ENCODE measurements at places on chromosomes 3 and 15.

GRCh38 chr3:142945023-142945422 lies 18.5 kb downstream of the PAQR9 start:
- DNase-seq: no peak

DNA sequence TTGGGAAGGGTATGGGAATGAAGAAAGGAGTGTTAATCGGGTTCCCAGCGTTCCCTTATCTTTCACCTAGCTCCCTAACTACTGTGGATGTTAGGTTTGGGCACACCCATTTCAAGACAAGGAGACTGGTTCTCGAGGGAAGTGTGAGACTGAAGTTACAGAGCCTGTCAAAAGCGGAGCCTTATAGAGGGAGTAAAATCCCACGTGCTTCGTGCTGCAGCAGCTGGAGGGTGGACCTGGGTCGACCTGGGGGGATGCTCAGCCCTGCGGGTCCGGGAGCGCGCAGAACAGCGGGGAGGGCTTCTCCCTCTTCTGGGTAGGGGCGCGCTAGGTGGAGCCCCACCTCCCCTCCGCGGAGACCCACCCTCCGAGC lies 314 bp upstream of the TMED3 start:
- no peak for DNase-seq

DNA sequence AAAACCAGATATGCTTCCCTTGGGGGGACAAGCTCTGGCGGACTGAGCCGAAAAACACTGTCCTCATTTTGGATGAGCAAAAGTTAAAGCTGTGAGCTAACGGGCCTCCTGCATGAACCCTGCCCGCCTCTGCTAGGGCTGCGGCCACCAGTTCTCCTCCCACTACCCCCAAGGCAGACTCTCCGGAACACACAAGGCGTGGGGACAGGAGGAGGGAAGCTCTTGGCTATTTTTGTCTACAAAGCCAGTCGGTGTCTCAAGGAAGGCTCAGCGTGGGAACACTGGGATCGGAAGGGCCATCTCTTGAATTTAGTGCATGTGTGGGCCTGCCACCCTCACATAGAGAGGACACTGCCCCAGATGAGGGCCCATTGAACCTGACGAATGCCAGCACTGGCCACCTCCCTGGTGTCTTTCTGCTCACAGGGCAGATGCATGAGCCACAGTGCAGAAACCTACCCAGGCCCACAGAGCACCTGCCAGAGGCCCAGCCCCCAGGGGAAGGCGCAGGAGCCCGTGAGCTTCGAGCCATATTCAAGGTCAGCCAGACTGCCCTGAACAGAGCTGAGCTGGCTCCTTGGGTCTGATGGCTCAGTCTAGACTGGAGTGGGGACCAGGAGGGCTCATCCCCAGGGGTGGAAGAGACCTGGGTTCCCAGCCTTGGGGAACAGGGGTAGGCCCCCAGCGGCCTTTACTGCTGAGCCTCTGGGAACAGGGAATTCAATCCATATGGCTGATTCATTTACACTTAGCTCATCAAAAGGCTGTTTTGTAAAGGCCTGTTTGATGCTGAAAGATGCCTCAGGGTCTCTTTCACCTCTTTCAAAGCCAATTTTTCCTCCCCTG lies 38.3 kb downstream of the HCN4 start:
- no peak for DNase-seq

DNA sequence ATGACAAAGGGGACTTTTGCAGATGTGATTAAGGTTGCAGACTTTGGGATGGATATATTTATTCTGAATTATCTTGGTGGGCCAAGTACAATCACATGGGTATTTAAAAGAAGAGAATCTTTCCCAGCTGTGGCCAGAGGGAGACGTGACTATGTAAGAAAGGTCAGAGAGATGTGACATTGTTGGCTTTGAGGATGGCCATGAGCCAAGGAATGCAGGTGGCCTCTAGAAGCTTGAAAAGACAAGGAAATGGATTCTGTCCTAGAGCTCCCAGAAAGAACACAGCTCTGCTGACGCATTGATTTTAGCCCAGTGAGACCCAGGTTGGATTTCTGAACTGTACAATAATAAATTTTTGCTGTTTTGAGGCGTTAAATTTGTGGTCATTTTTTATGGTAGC lies 616.0 kb upstream of the TBL1XR1 start:
- DNase-seq: no peak

GRCh38 chr3:1216856-1217255 lies 124.0 kb downstream of the CNTN6 start:
- no peak for DNase-seq

- DNase-seq: no peak
Measured at GRCh38 chr3:38842266-38842965, 26.4 kb upstream of the SCN10A start.

GRCh38 chr3:170180908-170181885 lies at the start of gene PHC3:
TSS of gene PHC3 (minus strand) at chr3:170181733. CDS start at chr3:170181715, 18 bp downstream.
- DNase-seq: peak; percentile 92

GRCh38 chr15:43517354-43518196 lies at the start of gene MAP1A:
TSS of gene MAP1A (plus strand) at chr15:43517608. CDS start at chr15:43521474, 3,866 bp downstream.
- no peak for DNase-seq

DNA sequence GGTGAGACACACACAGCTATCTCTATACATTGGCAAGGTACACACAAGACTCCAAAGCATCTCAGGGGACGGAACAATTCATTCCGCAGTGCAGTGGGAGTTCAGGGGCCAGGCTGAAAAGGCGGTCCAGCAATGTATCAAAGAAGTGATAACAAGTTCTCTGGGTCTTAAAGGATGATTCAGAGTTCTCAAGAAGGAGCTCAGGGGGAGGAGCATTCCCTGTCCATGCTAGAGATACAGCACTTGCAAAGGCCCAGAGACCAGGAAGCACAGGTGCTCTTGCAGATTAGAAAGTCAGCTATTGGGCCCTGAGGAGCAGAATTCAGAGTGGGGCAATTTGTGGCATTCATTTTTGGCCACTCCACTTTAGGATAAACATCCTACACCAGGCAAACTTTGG lies 34.9 kb downstream of the MECOM start:
- no peak for DNase-seq

DNA sequence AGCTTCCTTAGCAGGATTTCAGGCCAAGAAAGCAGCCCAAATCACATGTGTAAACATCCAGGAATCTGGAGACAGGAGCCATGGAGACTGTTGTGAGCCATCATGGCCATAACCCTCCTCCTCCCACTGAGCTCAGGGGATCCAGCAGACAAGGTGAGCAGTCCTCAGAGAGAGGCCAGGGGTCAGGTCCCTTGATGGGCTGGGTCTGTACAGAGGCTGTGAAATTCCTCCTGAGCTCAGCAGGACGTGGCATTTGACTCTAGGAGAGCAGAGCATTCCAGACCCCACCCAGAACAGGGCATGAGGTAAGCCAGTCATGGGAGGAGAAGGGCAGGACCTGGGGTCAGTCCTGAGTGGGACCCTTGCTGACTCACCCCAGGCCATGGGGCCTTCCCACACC lies 67.0 kb upstream of the ACAN start:
- DNase-seq: no peak

DNA sequence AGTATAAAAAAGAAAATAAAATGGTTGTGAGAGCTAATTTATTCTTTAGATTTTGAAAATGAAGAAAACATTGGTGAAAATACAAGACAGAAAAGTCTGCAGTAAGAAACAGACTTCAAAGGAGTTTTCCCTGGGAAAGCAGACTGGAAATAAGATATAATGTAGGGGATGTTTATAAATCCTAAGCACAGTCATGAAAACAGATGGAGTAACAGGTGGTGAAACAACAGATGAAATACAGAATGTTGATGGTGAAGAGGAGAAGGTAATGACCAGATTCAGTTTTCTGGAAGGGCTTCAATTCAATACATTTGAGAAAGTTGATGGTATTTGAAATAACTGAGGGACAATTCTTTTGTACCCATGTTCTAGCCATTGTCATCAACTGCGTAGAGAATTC lies 353.9 kb downstream of the CHL1 start:
- DNase-seq: no peak

GRCh38 chr3:78562328-78562727 lies 1205.5 kb downstream of the ROBO1 start:
- DNase-seq: peak; percentile 2

GRCh38 chr15:55914446-55914845 lies 79.0 kb downstream of the NEDD4 start:
- DNase-seq: no peak

DNA sequence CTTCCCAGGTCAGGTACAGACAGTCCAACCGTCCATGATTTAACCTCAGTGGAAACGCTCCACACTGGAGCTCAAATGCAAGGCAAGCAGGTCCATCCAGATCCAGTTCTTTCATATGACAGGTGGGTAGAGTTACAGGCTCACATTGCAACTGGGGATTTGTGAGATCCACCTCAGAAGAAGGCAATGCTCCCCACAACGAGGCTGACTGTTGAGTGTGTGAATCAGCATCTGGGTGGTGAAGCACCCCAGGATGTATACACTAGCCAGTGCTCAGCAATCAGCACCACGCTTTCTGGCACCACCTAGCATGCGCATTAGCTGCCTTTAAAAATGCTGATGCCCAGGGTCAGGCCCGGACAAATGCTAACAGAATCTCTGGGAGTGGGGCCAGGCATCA lies 343.5 kb upstream of the ICE2 start:
- no peak for DNase-seq

GRCh38 chr15:24944954-24945353 lies 9.8 kb upstream of the SNRPN start:
- DNase-seq: no peak

GRCh38 chr3:108152274-108152673 lies 61.4 kb upstream of the CD47 start:
- DNase-seq: peak; percentile 65

DNA sequence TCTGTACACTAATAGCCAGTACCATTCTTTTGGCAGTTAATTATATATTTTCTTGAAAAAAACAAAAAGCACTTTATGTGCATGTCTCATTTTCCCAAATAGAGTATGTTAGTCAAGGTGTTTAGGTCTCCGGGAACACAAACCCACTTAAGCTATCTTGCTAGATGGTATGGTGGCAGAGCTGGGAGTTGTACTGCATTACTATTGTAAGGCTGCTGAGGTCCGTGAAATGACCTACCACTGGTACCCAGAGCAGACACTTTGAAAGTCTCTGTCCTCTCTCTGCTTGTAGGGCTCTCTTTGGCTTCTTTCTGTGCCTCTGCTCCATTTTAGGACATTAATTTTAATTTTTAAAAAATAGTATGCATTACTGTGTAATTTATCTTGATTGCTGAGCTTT lies 8.8 kb downstream of the TMOD3 start:
- DNase-seq: no peak

- DNase-seq: no peak
Measured at GRCh38 chr3:13600950-13601691, 52.2 kb downstream of the FBLN2 start.

DNA sequence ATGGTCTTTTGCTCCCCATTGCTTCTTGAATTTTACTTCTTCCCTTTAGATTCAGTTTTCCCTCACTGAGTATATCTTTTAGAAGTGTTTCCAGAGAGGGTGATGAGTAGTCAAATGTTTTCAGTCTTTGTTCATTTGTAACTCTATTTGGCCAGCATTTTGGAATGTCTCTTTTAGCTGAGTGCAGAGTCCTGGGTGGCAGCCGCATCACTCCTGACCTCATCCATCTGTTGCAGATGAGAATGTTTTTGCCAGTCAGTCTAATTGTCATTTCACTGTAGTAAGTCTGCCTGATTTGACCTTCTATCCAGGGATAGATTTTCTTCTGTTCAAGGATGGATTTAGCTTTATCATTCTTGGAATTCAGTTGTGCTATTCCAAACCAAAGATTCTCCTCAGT lies 7.3 kb downstream of the SRPRB start:
- DNase-seq: no peak

DNA sequence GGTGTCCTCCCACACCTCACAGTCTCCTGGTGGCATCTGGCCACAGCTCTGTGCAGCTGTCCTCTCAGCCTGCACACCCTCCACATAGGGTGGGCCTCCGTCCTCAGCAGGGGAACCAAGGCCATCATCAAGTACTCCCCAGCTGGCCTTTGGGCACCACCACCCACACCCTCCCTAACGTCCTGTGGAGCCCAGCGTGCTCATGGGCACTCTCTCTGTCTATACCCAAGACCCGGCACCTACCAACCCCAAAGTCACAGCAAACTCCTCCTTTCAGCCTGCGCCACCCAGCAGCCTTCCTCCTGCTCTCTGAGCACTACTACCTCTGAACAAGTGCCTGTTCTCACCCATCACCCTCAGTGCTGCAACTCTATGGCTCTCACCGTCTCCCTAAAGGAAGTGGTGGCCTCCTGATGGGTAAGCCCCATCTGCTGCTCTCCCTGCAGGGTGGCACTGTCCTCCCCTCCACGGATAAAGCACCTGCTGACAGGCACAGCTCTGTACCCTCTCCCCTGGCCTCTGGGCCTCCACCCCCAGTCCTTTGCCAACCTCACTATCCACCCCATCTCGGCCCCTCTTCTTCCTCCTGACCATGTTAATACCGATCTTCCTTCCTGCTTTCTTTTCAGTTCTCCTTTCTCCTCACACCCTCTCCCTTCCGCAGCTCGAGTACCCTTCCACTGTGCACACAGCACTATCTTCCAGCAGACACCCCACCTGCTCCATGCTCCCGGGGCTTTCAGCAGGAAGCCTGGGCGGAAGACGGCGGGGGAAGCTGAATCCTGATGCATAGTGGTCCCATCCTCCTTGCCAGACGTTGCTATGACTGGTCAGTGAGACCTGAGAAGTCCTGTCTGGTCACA lies 31.5 kb downstream of the SLC41A3 start:
- DNase-seq: no peak

- DNase-seq: no peak
Measured at GRCh38 chr3:11445883-11446282, 173.7 kb downstream of the ATG7 start.

GRCh38 chr3:632571-633170 lies 436.1 kb downstream of the CHL1 start:
- DNase-seq: peak; percentile 23

GRCh38 chr3:109899925-109900324 lies 562.6 kb upstream of the DPPA4 start:
- DNase-seq: no peak

GRCh38 chr3:50255251-50255615 lies 13.7 kb upstream of the SEMA3B start:
- DNase-seq: no peak

GRCh38 chr3:59865351-59865750 lies 815.5 kb upstream of the CFAP20DC start:
- no peak for DNase-seq

- DNase-seq: no peak
Measured at GRCh38 chr15:92670621-92671020, 15.0 kb upstream of the FAM174B start.

GRCh38 chr15:42085236-42085605 lies 9.1 kb downstream of the PLA2G4D start:
- no peak for DNase-seq

DNA sequence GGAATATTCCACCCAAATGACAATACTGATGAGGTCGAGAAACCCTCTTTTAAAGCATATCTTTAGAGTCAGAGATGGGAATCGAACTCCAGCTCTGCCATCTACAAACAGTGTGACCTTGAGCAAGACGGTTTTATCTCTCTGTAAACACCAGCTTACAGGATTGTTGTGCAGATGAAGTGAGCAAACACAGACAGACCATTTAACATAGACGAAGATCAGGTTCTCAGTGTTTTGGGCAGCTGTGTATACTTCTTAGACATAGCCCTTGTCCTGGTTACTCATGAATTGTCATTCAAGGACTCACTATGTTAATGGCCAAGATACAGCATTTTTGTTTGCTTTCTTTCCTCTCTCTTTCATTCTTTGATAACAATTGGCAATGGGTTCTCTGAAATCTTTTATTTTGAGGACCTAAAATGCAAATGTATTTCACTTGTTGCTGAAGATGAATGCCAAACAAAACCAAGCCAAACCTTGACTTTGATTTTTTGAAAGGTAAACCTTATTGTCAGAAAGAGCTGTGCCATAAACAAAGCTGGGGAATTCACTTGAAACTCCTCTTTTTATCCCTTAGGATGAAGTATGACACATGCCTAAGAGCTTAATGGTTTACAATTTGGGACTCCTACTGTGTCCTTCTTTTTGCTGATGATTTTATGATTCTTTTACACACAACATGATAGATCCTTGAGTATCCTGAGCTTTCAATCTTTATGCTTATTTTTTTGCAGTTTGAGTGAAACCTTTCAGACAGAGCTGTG lies 250.0 kb upstream of the PDZRN3 start:
- no peak for DNase-seq
